ENCODE measurements at places on chromosomes 3 and 15.

DNA sequence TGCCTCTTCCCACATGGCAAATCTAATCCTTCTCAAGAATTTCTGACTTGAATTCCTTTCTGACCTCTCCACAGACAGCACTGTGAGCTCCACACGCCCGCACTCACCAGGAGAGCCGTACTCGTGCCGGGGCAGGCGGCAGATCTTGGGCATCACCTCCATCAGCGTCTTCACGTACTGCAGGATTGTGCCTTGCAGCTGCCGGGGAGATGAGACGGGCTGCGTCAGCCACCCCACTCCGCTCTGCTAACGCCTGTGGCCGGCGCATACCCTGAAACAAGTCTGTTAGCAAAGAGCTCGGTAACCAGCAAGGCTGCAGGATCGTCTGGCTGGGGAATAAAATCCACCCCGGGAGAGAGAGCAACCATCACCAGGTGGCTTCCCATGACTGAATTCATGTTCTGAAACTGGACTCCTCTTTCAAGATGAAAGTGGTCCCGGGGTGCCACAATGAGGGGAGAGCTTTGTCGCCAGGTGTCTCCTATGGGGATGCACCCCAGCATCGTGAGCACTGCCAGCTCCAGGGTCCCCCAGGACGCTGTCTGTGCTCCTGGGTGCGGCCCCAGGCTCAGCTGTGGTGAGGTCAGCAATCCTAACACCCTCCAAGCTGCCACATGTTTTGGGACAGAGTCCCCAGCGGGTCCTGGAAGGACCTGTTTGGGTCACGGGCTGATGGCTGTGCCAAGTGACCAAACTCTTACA lies 43.4 kb downstream of the NIPA2 start:
- no peak for DNase-seq

- DNase-seq = no peak
These were observed 28.1 kb downstream of the PARP16 start for GRCh38 chr15:65258375-65259262.

GRCh38 chr15:66841953-66842681 lies 140.1 kb downstream of the SMAD6 start:
- DNase-seq = peak; percentile 79

DNA sequence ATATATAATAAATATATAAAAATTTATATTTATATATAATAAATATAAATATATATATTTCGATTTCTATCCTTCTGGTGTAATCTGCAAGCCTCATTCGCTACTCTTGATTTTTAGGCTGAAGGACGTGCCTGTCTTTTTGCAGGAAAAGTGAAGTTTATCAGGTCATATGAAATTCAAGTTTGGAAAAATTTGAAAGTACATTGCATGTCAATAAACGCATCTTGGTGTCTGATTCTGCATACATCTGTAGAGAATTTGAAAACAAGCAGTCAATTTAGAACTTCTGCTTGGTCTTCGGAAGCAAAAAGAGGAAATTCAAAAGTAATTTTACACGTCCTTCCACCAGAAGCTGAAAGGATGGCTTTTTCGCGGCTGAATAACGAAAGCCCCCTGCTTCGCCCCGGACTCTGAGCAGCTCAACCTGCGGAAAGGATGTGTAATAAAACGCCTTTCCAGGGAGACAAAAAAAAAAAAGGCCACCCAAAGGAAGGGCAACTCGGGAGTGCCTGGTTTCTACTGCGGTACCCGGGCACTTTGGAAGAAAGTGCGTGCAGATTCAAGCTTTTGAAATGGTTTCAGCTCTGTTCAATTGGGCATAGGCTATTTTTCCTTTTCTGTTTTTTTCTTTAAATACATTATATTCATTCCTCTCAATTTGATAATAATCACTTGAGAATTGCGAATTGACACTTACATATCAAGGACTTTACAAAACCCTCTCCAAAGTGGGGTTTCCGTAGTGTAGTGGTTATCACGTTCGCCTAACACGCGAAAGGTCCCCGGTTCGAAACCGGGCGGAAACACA lies 1.5 kb upstream of the MYNN start:
- DNase-seq = peak; percentile 76

DNA sequence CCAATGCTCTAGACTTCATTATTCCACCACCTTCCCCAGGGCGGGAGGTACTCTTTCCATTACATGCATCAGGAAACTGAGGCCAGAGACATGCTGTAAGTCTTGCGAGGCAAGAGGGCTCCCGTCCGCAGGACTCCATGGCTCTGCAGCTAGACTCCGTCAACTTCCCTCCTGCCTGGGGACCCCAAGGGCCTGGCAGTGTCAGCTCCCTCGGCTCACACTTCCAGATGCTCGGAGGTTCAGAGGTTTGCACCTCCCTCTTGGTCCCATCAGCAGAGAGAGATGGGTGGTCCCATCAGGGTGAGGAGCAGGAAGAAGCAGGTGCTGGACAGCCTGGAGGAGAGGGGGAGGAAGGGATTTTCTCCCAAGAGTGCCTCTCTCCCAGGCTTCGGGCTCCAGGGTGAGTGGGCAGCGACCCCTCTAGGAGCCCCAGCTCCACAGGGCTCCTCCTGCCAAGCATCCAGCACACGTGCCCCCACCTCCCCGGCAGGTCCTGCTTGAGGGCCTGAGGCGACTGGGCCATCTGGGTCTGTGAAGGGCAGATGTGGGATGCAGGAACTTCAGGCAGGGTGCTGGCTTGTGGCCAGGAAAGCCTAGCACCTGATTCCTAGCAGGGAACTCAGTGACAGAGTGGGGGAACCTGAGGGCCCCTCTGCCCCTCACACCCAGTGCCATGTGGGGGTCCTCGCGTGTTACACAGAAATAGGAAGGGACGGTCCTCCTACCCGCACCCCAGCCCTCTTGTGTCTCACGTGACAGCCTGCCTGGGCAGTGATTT lies 9.3 kb downstream of the PAK6 start:
- no peak for DNase-seq

DNA sequence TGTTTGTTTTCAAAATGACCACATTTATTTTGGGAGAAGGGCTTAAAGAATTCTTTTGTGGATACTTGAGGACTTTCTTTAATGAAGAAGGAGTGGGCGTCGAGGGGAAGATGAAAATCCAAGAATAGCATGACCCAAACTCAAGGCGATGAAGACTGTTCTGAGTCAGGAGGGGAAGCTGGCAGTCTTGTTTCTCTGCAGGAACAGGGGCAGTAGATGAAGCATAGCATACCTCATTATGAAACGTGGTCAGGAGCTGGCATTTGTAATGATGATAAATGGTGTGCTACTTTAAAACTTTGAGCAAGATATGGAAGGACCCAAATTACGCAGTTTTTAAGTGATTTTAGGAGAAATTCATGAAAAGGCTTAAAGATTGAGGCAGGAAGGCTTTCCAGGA lies 549.0 kb downstream of the IGSF11 start:
- no peak for DNase-seq

GRCh38 chr3:116473602-116474001 lies 28.3 kb upstream of the LSAMP start:
- DNase-seq = no peak

DNA sequence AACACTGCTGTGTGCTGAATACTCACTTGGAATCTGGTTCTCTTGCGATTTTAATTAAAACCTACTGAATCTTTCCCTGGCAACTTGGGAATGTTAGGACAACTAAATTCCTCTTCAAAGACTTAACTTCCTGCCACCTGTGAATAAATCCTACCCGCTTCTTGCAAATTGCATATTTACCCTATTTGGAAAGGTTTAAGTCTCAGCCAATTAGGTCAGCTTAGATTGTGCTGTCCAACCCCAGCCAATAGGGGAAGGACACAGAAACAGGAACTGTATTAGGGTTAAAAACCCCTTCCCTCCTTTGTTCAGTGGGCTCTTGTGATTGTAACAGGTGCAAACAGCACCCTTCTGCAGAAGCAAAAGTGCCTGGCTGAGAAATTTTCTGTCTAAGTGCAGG lies 38.6 kb upstream of the FSTL1 start:
- no peak for DNase-seq

DNA sequence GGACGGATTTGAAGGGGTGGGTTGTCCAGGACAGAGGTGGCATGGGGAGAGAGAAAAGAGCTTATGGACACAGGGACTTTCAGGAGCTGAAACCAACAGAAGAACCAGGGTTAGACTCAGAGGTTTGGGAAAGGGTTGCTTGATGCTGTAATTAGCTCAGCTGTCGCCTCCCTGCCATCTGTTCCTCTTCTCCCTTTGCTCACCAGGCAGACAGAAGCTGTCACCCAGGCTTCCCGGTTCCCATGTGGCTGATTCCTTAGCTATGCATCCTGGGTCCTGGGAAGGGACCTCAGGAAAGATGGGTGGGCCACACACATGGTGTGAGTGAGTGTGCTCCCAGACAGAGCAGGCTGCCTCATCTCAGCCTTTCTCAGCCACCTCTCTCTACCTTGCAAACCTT lies 14.1 kb downstream of the PTPN23 start:
- DNase-seq = no peak

GRCh38 chr3:60226912-60227311 lies 1024.3 kb downstream of the FHIT start:
- DNase-seq = no peak
